ENCODE measurements at places on chromosomes 7 and 10. TPM values are rescaled to one million over a fixed set of nuclear protein-coding genes. Genes with fewer than 3 reads are reported as not detected.

Gene CALHM1
- not detected for total RNA-seq

DNA sequence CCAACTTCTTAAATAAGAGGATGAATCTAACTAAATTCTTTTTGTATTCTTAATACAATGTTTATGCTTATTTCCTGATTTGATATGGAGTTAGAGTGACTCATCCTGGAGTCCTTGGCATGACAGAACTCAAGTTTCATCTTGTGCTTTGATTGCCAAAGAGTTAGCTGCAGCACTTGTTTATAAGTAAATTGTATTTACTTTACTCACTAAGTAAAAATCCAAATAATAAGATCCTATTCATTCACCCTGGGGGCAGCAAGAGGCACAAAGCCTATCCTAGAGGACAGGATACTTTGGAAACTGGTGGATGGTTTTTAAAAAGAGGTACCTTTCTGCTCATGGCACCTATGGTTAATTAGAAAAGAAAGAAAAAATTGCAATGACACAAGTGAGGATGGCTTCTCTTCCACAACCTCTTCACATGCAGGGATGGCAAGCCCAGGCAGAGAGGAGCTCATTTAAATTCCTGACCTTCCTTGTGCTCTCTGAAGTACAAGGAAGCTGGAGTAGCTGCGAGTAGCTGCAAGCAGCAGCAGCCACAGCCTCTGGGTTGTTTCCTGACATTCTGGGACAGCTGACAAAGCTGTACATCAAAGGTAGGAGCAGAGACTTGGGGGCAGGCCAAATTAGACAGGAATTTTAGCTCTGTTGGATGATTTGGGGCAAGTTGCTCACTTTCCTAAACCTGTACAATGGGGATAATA lies 28.5 kb upstream of the CROT start:
- DNase-seq = no peak
- no peak overlapping the region for H3K4me3 ChIP-seq
- H3K27ac ChIP-seq = no peak overlapping the region

DNA sequence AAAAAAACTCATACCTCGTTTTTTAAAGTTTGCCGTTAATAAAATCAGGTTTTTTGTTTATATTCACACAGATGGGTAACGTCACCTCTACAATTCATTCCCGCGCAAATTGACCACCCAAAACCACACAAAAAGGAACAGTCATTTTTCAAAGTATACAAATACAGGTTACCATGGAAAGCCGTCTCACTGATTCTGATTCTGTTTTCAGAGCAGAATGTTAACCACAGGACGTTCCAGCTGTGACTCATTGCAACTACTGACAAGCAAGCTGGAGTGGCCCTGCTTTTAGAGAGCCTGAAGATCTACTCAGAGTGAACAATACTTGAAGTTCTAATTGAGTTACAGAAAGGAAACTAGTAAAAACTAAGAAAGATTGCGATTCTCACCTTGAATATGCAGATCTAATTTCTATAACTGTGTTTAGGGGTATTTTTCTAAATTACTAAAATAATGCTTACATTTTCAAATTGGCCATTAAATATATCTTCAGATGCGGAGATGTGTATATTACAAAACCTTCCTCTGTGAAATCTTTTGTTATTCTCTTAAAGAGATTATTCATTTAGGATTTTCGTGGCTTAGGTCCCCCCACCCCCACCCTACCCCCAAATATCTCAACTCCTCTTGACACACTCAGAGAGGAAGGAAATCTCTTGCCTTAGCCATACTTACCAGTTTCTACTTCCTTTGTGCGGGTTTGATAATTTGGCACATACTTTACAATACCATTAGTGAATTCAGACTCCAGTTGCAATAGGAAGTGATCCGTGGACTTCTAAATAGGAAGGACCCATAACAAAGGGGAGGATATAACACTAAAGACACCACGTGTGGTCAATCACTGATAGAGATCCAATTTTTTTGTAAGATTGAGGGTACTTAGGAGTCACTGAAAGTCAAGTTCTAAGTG lies 106.0 kb downstream of the CUBN start:
- H3K36me3 ChIP-seq = no peaks in the 10 kb centered on the region
- H3K4me1 ChIP-seq = no peaks in the 10 kb centered on the region
- no peaks in the 10 kb centered on the region for H3K27me3 ChIP-seq
- H3K27ac ChIP-seq = no peak overlapping the region
- H3K4me3 ChIP-seq = peak overlapping the region; percentile 38

DNA sequence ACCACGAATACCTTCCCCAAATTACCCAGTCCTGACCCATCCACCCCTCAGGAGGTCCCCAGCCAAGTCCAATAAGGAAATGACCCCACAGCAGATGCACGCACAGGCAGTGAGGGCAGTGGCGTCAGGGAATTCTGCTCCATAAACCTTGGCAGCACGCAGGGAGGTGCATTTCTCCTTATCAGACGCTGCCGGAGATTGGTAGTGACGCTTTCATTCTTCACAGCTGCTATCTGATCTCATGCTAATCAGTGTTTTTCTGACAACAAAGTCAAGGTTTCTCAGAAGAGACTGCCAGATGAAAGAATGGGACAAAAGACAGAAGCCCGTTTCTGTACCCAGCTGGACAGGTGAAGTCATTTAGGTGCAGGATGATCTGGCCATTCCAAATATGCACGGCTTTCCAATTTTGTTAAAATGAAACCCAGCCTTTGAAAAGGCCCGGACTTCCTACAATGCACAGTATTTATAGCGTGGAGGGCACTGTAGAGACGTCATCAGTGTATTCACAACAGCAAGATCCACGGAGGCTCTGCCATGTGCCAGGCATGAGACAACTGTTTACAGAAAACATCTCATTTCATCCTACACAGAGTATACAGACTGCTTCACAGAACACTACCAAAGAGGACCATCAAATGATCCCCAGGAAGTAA lies 35.3 kb downstream of the DIP2C start:
- no peak overlapping the region for H3K27ac ChIP-seq
- H3K27me3 ChIP-seq = no peaks in the 10 kb centered on the region
- H3K36me3 ChIP-seq = no peaks in the 10 kb centered on the region
- H3K4me1 ChIP-seq = no peaks in the 10 kb centered on the region
- H3K4me3 ChIP-seq = no peak overlapping the region

Gene HPSE2
- total RNA-seq = 3.4 TPM

DNA sequence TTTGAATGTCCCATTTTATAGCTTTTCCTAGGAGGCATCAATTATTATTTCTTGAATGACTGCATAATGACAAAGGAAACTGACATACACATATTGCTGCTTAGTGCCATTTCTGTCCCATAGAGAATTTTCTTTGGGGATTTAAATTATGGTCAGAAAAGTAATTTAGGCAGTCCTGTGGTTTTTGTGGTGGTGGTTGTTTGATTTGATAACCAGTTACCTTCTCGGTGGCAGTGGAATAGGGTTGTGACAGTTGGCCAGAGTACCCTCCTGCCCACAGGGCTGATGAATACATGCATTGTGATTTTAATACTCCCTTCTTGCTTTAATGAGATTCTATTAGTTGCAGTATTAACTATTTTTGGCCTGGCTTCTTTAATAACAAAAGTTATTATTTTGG lies 6.6 kb upstream of the SGCE start:
- no peak overlapping the region for H3K4me3 ChIP-seq
- no peaks in the 10 kb centered on the region for H3K36me3 ChIP-seq
- H3K4me1 ChIP-seq = no peaks in the 10 kb centered on the region
- H3K27ac ChIP-seq = no peak overlapping the region
- DNase-seq = no peak
- no peaks in the 10 kb centered on the region for H3K27me3 ChIP-seq

DNA sequence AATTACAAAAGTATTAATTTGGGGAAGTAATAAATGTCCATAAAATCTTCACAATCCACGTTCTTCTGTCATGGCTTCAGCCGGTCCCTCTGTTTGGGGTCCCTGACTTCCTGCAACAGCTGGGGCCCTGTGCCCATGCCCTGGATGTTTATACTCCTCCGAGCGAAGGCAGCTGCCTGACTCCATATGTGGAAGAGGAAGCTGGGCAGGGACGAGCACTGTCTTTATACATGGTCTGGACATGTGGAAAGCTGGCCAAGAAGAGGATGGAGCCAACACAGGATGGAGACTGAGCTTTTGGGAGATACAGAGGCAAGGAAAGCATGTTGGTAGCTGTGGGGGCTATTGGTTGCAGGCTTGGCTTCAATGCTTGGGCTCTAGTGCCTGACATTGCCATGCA lies 116.5 kb upstream of the EFCAB10 start:
- no peak overlapping the region for H3K4me3 ChIP-seq
- H3K27me3 ChIP-seq = no peaks in the 10 kb centered on the region
- H3K27ac ChIP-seq = no peak overlapping the region
- no peak for DNase-seq
- no peaks in the 10 kb centered on the region for H3K36me3 ChIP-seq

Gene WDFY4
- total RNA-seq = 15.0 TPM

Gene GOLGA7B
- total RNA-seq = 0.45 TPM

DNA sequence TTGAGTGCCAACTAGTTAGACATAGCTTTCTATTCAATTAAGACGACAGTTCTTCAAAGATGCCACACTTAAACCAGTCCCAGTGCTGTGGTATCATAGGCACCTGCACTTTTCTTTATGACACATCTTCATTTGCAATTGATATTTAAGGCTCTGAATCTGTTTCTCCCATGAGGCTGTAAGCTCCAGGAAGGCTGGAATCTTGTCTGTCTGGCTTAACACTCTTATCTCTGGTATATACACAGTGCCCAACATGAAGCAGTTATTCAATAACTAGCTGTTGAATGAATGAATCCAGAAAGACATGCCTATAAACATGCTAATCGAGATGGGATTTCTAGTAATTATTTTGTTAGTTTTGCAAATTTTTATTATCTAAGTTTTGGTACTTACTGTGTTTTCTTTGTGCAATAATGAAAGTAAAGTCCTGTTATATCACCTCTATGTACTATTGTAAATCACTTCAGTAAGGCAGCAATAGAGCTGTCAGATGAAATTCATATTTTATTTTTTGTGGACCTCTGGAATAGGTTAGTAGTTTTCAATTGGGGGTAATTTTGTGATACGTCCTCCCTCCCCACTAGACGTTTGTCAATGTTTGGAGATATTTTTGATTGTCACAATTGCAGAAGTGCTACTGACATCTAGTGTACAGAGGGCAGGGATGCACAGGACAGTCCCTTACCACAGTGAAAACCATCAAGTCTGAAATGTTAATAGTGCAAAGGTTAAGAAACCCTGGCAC lies 51.3 kb upstream of the STEAP4 start:
- no peak overlapping the region for H3K4me3 ChIP-seq
- no peak for DNase-seq
- H3K27me3 ChIP-seq = no peaks in the 10 kb centered on the region
- H3K27ac ChIP-seq = no peak overlapping the region
- H3K4me1 ChIP-seq = no peaks in the 10 kb centered on the region
- H3K36me3 ChIP-seq = no peaks in the 10 kb centered on the region

Gene PBLD
- total RNA-seq = 7.7 TPM

GRCh38 chr7:87567052-87567451 lies 33.6 kb downstream of the ABCB1 start:
- DNase-seq = no peak
- H3K36me3 ChIP-seq = no peaks in the 10 kb centered on the region
- no peak overlapping the region for H3K27ac ChIP-seq
- no peaks in the 10 kb centered on the region for H3K27me3 ChIP-seq
- H3K4me1 ChIP-seq = no peaks in the 10 kb centered on the region
- H3K4me3 ChIP-seq = no peak overlapping the region

DNA sequence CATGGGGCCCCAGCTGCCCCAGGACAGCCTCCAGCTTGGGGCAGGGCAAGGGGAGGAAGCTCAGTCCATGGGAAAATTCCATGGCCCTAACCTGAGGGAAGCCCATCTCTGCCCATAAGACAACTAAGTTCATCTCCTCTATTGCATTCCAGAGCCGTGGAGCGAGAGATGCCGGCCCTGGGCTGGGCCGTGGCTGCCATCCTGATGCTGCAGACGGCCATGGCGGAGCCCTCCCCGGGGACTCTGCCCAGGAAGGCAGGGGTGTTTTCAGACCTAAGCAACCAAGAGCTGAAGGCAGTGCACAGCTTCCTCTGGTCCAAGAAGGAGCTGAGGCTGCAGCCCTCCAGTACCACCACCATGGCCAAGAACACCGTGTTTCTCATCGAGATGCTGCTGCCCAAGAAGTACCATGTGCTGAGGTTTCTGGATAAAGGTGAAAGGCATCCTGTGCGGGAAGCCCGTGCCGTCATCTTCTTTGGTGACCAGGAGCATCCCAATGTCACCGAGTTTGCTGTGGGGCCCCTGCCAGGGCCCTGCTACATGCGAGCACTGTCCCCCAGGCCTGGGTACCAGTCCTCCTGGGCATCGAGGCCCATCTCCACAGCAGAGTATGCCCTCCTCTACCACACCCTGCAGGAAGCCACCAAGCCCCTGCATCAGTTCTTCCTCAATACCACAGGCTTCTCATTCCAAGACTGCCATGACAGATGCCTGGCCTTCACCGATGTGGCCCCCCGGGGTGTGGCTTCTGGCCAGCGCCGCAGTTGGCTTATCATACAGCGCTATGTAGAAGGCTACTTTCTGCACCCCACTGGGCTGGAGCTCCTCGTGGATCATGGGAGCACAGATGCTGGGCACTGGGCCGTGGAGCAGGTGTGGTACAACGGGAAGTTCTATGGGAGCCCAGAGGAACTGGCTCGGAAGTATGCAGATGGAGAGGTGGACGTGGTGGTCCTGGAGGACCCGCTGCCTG lies 4.3 kb downstream of the AOC1 start:
- no peaks in the 10 kb centered on the region for H3K27me3 ChIP-seq
- DNase-seq = peak; percentile 60
- H3K4me1 ChIP-seq = no peaks in the 10 kb centered on the region

Measured in aorta (tissue), 5 donors.